ENCODE measurements at places on chromosomes 16 and 17. TPM values are rescaled to one million over a fixed set of nuclear protein-coding genes. Genes with fewer than 3 reads are reported as not detected.

- DNase-seq = no peak
Measured at GRCh38 chr17:51435171-51435552, 174.8 kb downstream of the UTP18 start.

- no peak for DNase-seq
Measured at GRCh38 chr17:32357615-32358014, 7.7 kb downstream of the ZNF207 start.

DNA sequence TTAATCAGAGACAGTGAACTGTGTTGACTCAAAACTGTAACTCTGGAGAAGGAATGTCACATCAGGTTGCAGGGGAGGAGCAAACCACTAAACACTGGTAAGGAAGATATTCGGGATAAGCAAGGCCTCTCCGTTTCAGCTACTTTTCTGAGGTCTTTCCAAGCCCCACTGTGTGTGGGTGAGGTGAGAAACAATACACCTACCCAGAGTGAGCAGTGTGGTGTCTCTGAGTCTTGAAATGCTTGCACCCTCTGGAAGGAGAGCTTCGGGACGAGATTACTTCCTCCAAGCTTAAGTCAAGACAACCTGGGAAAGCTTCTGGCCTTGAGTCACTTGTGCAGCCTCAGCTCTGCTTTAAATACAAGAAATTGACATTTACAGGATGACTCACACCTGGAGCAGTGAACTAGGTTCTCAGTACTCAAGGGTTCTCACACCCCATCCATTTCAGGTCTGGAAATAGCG is 2.5 kb upstream of the MAP3K14 start:
- no peak for DNase-seq

DNA sequence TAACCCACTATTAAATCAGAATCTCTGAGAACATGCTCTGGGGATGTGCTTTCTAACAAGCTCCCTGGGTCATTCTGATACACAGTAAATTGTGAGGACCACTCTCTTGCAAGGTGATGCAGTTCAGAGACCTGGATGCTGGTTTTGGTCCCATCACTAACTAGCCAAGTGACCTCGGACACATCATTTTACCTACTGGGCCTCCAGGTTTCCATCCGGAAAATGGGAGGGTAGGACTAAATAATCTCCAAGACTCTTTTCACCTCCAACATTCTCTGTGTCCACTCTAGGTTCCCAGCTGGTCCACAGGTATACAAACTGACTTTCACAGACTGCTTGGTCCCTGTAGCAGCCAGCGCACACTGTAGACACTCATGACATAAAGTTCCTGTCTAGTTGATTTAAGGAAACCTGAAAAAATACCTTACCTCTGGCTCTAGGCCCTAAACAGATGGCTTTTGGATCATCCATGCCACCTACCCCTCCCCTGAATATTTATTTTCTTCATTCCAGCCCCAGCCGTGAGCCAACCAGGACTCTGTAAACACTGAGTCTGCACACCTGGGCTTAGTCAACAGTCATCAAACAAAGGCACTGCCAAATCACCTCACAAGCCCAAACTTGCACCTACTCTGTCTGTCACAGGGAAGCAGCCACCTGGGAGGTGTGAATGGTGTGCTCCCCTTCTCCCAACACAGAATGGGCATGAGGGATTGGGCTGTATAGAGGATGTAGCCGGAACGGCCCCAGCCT is 51.3 kb upstream of the MRPS23 start:
- no peak for DNase-seq

DNA sequence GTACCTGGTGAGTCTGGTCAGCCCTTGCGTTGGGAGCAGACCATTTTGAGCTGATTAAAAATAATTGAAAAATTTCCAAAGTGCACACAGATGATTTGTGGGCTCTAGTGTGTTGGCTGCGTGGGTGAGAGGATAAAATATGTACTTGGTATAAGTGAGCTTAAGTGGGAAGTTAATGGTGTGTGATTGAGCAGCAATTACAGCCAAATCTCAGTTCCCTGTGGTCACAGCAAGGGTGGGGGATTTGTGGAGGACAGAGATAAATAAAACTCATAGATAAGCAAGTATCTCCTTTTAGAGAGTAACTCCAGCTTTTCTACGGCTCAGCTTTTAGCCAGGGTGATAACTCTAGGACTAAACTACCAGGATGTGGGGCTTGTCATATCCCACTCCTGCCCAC is 390.4 kb downstream of the UTP18 start:
- no peak for DNase-seq

GRB7 gene
- polyA plus RNA-seq = 38.8 TPM

KRTAP4-9 gene
- polyA plus RNA-seq = not detected

- DNase-seq = peak; percentile 59
Measured at GRCh38 chr16:57265850-57266530, 18.5 kb downstream of the PLLP start.

DNA sequence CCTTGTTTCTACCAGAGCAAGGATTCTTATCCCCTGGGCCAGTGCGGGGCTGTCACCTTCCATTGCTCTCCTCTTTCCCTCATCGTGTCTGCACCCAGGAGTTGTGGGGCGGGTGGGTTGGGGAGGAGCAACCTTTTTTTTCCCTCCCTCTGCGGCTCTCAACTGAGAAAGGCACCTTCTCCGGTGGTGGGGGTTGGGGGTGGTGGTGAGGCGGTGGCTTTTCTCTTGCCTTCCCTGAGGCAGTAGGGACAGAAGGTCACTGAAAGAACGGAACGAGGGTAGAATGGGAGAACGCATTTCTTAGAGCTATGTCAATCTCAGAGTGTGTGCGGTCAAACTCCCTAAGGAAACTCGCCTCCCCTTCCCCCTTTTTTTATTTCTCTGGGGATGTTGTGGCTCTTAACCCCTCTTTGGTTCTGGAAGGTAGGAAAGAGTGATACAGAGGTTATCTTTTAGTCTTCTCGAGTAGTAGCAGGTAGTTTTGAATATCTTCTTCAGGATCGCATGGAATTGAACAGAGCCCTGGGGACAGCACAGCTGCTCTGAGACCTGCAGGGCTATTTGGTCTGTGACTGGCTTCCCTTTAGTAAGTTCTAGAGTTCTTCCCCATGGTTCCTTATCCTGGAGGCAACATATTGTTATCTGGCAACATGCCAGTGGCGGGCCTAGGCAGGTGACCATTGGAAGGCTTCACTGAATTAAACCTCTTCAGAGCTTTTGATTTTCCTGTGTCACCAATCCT is 994 bp downstream of the CLTC start:
- no peak for DNase-seq

GRCh38 chr17:20072692-20072992 is 63.5 kb downstream of the SPECC1 start:
- no peak for DNase-seq

GRCh38 chr17:50660887-50661345 is 26.2 kb downstream of the ABCC3 start:
- DNase-seq = no peak

UTS2R gene
- 0.40 TPM for polyA plus RNA-seq

GRCh38 chr16:1262210-1262845 is 6.5 kb downstream of the TPSD1 start:
- no peak for DNase-seq

DNA sequence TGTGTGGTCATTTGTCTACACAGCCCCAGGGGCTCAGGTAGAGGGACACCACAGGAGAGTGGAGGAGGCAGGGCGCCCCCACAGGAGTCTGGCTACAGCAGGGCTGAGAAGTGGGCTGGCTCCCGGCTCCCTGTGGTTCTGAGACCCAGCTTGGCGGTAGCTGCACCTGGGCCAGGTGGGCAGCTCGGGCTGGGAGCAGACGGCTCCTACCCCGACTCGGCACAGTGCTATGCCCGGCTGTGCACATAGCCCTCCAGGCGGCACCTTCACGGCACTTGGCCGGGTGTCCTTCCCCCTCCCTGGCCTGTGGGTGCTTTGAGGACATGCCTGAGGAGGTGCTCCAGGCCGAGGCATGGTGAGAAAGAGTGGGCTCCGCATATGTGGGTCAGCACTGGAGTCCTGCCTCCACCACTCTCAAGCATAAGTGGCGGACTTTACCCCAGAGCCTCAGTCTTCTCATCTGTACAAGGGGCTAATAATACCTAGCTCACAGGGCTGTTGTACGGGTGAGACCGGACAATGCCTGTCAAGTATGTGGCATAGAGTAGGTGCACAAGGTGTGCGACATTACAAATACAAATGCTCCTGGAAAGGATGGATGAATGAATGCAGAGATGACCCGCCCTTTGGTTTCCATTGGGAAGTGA is 50.1 kb upstream of the JPH3 start:
- DNase-seq = no peak

DNA sequence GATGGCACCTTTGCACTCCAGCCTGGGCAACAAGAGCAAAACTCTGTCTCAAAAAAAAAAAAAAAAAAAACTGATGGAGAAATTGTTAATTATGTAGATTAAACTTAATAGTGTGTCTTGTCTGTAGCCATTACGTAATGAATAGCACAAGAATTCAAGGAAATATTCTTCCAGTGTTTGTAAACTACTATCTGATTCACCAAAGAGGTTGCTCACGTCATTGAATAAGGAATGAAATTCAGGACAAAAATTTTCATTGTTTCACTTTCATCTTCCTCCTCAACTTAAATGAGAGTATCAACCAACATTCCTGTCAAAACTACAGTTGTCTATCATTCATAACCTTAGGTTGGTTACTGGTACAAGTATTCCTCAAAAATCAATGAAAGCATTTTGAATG is 30.7 kb upstream of the MYO18A start:
- no peak for DNase-seq

DNA sequence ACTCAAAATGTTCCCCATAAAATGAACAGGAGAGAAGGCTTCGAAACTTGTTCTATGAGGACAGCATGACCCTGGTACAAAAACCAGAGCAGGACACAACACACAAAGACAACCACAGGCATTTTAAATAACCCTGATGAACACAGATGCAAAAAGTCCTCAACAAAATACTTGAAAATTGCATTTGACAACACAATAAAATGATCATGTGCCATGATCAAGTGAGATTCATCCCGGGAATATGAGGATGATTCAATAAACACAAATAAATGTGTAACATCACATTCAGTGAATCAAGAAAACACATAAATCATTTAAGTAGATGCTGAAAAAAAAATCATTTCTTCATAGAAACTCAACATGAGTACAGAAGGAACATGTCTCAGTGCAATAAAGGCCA is 208.4 kb upstream of the WSB1 start:
- DNase-seq = no peak

RNF112 gene
- 1.3 TPM for polyA plus RNA-seq

DNA sequence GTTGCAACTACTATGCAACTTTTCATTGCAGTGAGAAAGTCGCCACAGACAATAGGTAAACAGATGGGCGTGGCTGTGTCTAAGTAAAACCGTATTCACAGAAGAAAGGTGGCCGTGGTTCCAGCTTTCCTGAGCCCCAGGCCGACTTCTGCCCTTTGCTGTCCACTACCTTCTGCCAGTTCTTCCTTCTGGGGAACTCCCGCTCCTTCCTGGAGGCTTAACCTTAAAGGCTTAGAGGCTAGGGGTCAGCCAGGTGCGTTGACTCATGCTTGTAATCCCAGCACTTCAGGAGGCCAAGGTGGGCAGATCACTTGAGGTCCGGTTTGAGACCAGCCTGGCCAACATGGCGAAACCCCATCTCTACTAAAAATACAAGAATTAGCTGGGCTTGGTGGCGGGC is 2.1 kb upstream of the SEPTIN12 start:
- DNase-seq = no peak

- DNase-seq = no peak
Measured at GRCh38 chr16:55232822-55233221, 91.2 kb upstream of the IRX6 start.

- no peak for DNase-seq
Measured at GRCh38 chr17:9566067-9566466, 9.6 kb downstream of the STX8 start.

CHST6 gene
- polyA plus RNA-seq = 0.98 TPM

ACBD4 gene
- 11.8 TPM for polyA plus RNA-seq

AOC3 gene
- 4.9 TPM for polyA plus RNA-seq

GRCh38 chr16:85101956-85102630 is 10.2 kb downstream of the CIBAR2 start:
- no peak for DNase-seq

- no peak for DNase-seq
Measured at GRCh38 chr17:45296003-45296832, 20.6 kb downstream of the MAP3K14 start.

DHRS7B gene
- polyA plus RNA-seq = 40.5 TPM

DNA sequence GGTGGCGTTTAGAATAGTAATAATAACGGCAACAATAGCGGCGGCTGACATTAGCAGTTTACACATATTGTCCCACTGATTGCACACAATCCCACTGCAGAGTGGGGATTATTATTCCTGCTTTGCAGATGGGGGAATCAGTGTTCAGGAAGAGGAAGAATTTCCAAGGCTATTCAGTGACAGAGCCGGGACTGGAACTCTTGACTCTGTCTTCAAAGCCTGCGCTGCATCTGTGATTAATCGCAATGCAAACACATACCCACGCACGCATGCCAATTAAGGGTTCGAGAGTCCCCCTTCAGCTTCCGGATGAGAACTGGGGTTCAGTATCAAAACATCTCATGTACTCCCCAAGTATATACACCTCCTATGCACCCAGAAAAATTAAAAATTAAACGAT is 29.2 kb downstream of the TMEM186 start:
- DNase-seq = no peak

GRCh38 chr16:48997081-48997615 is 284.5 kb downstream of the CBLN1 start:
- no peak for DNase-seq

GRCh38 chr17:35088356-35088880 is 24.9 kb upstream of the RFFL start:
- peak; percentile 50 for DNase-seq

SEPTIN12 gene
- polyA plus RNA-seq = 0.57 TPM
